ENCODE measurements at places on chromosomes 5 and 9.
A peak's percentile ranks its signal among the peaks of the same experiment; 100 is the strongest.

DNA sequence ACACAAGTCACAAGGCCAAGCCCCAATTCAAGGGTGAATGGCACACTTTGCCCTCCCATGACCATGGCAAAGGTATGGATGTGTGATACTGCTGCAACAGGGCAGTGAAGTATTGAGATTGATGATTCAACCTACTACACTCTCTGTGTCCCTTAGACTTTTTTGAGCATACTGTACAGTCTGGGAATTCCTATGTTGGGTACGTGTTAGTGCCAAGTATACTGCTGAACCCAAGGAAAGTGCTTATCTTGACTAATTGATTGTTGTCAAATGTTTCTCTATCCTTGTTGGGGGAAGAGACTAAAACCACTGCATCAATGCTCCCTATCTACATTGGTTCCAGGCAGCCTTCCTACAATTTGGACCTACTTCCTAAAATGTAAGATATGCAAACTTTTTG, 93.7 kb downstream of the NDFIP1 start:
- DNase-seq: no peak

GRCh38 chr5:31193591-31194467, at the start of gene CDH6:
Gene CDH6, plus strand, starts transcription at chr5:31193686. Its CDS starts 73,788 bp downstream, at chr5:31267474.
- peak; percentile 86 for DNase-seq

GRCh38 chr9:106911951-106912350, 49.0 kb downstream of the ZNF462 start:
- no peak for DNase-seq

GRCh38 chr9:88024896-88025295, 50.6 kb upstream of the CDK20 start:
- DNase-seq: no peak

- no peak for DNase-seq
Observed at GRCh38 chr9:131167936-131168335, 42.5 kb downstream of the NUP214 start.

Measured in coronary artery (tissue), 2 donors.